ENCODE measurements at places on chromosomes 4 and X. TPM values are rescaled to one million over a fixed set of nuclear protein-coding genes. Genes with fewer than 3 reads are reported as not detected.

DNA sequence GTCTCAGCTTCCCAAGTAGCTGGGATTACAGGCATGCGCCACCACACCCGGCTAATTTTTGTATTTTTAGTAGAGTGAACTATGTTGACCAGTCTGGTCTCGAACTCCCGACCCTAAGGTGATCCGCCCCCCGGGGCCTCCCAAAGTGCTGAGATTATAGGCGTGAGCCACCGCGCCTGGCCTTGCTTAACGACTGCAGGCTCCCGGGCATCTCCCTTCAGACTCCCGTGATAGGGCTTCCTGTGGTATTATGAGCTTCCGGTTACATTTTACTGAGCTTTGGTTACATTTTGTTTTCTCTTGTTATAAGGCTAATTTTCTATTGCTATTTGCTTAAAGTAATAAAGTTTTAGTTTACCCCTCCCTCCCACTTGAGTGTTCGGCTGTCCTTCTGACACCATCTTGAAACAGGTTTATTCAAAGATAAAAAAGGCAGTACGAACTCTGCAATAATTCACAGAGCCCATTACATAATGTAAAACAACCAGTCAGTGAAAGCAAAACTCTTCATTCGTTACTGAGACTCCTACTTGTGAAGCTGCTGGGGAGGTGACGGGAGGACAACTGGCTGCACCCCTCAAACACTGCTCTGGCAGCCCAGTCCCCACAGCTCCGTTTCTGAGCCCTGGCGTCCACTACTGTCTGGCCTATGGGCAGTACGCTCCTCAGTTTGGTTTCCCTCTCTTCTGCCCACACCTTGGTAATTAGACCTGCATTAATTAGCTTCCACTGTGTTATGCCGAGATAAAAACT, 795.7 kb upstream of the SLIT2 start:
- H3K27me3 ChIP-seq = no peaks in the 10 kb centered on the region
- H3K27ac ChIP-seq = no peak overlapping the region
- H3K36me3 ChIP-seq = no peaks in the 10 kb centered on the region
- H3K4me3 ChIP-seq = no peak overlapping the region

DNA sequence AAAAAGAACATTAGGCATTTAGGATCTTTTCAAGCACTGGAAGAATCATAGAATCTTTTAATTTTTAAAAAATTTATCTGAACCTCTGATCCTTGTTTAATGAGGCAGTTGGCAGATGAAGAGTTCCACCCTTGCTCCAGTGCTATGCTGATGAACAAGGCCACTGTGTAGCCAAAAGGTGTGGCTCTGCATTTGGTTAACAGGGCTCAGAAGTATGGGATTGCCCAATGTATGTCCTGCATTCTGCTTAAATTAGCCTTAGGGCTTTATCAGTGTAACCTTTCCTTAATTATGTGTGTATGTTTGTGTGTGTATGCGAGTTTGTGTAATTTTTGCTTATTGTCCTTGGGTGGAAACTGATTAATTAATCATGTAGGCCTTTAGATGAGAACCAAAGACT, 43.3 kb upstream of the PPM1K start:
- DNase-seq = no peak
- no peak overlapping the region for H3K27ac ChIP-seq
- H3K4me1 ChIP-seq = no peaks in the 10 kb centered on the region
- no peak overlapping the region for H3K4me3 ChIP-seq

- no peak overlapping the region for H3K4me3 ChIP-seq
- no peak overlapping the region for H3K27ac ChIP-seq
- H3K4me1 ChIP-seq = no peaks in the 10 kb centered on the region
- H3K27me3 ChIP-seq = no peaks in the 10 kb centered on the region
Observed at GRCh38 chr4:88211473-88212252, 53.2 kb upstream of the ABCG2 start.

MAGEA2 gene
- total RNA-seq = not detected

DNA sequence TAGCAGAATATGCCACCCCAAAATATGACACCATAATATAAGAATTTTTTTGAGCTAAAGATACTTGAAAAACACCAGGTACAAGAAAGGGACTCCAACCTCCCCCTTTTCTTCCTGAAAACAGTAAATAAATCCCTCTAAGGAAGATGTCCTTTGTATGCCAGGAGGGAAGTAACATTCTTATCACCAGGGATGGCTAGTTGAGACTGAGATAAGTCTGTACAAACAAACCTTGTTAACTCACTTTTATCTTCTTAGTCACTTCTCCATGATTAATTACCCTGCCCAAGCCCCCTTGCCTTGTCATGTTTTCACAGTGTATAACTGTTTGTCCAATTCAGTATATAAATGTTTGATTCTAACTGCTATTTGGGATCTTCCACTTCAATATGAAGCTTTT, 888.0 kb downstream of the PCDH18 start:
- no peak for DNase-seq
- H3K36me3 ChIP-seq = no peaks in the 10 kb centered on the region
- no peak overlapping the region for H3K4me3 ChIP-seq
- H3K4me1 ChIP-seq = no peaks in the 10 kb centered on the region
- no peaks in the 10 kb centered on the region for H3K27me3 ChIP-seq
- no peak overlapping the region for H3K27ac ChIP-seq

- no peak for DNase-seq
- no peaks in the 10 kb centered on the region for H3K4me1 ChIP-seq
- H3K27ac ChIP-seq = no peak overlapping the region
- no peaks in the 10 kb centered on the region for H3K27me3 ChIP-seq
- H3K36me3 ChIP-seq = no peaks in the 10 kb centered on the region
- no peak overlapping the region for H3K4me3 ChIP-seq
Observed at GRCh38 chrX:116757491-116757890, 294.7 kb upstream of the CT83 start.

Data from left ventricle myocardium inferior (tissue), 1 donor.